Erythroblast (primary cell): ENCODE measurements at places on chromosomes 3 and 15.

DNA sequence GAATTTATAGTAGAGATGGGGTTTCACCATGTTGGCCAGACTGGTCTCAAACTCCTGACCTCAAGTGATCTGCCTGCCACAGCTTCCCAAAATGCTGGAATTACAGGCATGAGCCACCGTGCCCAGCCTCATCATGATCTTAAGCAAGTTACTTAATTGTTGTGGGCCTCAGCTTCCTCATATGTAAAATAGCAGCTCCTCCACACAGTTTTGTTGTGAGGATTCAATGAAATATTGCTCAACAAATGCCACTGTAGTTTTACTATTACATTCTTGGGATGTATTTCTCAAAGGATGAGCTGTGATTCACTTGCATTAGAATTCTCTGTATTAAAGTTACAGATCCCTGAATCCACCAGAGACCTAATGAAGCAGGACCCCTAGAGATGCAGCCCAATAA, 168.8 kb downstream of the ADAMTS9 start:
- DNase-seq: no peak

DNA sequence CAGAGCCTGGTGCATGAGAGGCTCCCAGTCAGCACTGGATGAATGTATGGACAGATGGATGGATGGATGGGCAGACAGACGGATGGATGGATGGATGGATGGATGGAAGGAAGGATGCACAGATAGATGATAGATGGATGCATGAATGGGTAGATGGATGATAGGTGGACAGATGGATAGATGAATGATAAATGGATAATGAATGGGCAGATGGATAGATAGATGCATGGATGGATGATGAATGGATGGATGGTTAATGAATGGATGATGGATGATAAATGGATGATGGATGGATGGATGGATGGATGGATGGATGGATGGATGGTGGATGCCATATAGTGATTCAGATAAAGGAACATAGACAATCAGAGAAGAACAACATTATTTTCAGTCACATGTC, 71.0 kb downstream of the SLC6A11 start:
- DNase-seq: no peak

GRCh38 chr15:43775411-43775965, 1.3 kb downstream of the ELL3 start:
- peak; percentile 18 for DNase-seq

DNA sequence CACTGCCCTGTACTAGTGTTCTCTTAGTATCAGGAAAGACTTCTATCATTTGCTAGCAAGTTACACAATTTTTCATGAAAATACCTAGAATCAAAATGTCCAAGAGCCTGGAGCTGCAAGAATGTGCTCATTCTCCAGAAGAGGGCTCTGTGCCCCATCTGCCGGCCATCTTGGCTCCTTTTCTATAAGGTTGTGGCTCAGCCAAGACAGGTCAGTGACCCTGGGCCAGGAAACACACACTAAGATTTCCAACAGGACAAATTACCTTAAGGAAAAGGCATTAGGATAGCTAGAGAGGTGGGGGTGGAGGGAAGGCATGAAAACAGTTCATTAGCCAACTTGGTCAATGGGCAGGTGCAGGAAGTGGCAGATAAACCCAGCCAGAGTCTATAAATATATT, 20.7 kb downstream of the TIMP4 start:
- peak; percentile 5 for DNase-seq

DNA sequence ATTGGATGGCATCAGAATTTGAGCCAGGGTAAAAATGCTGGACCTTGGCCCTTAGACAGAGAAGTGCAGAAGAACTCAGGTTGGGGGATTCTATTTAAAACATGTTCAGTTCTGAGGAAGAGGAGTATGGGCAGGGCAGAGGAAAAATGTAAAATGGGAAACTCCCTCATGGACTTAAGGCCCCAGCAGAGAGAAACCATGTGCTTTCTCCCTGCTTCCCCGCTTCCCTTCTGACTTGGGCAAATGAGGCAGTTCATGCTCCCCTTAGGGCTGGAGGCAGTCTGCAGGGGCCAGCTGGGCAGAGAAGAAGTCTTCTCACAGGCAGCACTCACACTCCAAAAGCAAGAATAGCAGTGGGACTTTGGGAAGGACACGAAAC, 9.9 kb upstream of the NUDT16 start:
- no peak for DNase-seq

DNA sequence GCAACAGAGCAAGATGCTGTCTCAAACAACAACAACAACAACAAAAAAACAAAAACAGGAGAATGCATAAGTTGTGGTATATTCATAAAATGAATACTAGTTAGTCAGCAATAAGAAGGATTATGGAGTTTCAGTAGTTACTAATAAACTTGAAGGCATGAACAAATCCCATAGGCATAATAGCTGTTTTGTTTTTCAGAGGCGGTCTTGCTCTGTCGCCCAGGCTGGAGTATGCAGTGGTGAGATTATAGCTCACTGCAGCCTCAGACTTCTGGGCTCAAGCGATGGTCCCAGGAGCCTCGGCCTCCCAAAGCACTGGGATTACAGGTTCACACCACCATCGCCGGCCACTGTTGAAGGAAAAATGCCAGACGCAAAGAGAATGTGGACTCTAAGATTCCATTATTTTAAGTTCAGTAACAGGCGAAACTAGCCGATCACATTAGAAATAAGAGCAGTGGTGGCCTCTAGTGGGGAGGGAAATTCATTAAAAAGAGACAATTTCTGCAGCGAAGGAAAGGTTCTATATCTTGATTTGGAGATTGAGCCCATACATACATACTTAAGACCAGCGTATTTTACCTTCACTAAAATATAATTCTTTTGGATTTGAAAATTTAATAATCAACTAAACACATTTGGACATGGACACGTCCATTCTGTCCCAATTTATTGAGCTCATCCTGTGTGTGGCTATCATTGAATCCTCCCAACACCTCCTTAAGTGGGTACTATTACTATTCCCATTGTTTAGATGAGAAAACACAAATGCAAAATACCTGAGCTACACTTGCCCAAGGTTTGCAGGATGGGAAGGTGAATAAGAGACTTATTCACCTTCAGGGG, 27.4 kb upstream of the HDAC11 start:
- peak; percentile 71 for DNase-seq

DNA sequence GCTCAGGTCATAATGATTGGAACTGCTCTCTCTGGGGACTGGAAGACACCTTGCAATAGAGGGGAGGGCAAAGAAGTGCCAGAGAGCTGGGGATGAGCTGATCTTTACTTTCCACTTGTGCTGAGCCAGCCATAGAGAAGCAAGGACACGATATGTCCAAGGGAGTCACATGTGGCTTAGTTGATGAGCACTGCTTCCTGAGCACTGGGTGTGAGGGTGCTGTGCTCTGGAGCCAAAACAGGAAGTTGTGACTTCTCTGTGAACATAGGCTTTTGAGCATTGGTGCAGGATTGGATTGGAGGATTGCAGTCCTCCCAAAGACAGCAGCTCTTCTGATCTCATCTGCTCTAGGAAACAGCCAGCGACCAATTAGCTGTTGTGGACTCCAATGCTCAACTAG, 6.7 kb downstream of the PARP14 start:
- no peak for DNase-seq

- DNase-seq: no peak
Measured at GRCh38 chr3:121913305-121913990, 19.2 kb downstream of the SLC15A2 start.

GRCh38 chr3:52494886-52495495, at the start of gene STAB1:
TSS of gene STAB1 (plus strand) at chr3:52495338. CDS start at chr3:52495414, 76 bp downstream.
- DNase-seq: no peak

- no peak for DNase-seq
Measured at GRCh38 chr3:186929186-186929585, 1.1 kb upstream of the ST6GAL1 start.
